Central memory CD8-positive, alpha-beta T cell (primary cell): ENCODE measurements at places on chromosomes 3 and 15.

DNA sequence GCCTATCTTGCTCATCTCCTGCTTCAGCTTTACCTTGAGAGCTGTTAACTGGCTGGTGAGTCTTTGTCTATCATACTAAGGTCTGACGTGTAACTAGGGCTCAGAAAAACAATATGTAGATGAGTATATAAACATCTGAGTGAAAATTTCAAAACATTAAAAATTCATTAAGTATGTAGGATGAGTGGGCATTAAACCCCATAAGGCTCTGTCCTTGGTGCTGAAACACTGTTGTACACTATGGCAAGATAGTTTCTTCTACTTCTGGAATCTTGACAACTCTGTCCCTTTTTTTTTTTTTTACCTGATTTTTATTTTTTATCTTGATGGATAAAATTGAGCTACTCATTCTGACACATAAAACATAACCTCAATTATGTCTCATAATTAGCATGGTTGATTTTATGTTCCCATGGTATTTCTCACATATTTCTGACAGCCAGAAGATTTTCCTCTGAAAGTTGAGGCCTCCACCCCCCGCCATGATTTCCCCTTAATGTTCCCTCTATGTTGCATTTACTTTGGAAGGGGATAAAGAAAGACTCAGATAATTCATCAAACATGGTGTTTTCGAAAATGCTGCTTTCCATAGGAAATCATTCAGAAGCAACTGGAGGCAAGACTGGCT lies 54.3 kb downstream of the DGKG start:
- no peak for DNase-seq

- DNase-seq, result no peak
Measured at GRCh38 chr3:39651993-39652739, 157.2 kb upstream of the MYRIP start.

DNA sequence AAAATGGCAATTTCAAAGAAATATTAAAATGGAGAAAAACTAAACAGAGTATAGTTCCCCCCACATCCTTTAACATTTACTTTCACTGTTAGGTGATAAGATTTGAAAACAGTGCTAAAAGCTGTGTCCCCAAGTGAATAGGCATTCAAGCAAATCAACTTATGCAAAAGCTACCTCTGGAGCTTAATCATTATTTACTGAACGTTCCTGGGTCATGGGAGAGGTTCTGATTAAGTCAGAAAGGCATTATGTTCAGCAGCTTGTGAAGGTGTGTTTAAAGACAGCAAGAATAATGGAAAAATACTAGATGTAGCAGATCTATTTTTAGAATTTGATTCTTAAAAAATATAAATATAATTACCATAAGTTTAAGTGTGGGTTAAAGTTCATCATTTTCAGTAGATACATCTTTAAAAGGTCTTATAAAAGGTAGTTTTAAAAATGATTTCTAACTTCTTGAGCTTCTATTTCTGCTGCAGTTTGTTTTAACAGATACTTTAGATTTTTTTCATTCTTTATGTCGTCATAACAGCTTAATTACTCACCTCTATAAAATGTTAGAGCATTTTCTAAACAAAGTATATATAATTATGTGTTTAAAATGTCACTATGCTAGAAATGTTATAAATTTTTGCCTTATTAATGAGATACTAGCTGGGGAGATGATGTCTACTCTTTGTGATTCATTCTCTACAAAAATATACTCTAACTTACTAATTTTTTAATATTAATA lies 127.9 kb downstream of the MITF start:
- no peak for DNase-seq

GRCh38 chr3:138457863-138458735 lies 23.7 kb downstream of the ESYT3 start:
- no peak for DNase-seq

DNA sequence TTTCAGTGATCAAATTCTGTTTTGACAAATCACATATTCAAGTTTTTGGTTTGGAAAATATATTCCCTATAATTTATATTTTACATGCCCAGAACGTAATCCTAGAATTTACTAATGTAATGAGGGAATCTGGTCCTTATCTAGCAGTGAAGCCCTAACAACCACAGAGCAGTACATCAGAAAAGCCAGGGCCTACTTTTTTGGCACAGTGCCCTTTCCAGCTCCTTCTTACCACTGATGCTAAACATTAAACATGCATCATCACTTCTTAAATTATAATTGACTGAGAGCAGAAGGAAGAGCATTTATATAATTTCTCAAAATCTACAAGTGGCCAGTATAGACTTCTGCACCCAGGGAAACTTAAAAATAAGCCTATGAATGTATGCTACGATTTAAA lies 66.7 kb downstream of the FBXL22 start:
- no peak for DNase-seq

GRCh38 chr3:124206225-124207055 lies 214.5 kb upstream of the ROPN1 start:
- DNase-seq, result no peak

- no peak for DNase-seq
Measured at GRCh38 chr15:78937132-78937739, 7.6 kb downstream of the CTSH start.

GRCh38 chr3:168914662-168915061 lies 748.9 kb downstream of the MECOM start:
- no peak for DNase-seq

DNA sequence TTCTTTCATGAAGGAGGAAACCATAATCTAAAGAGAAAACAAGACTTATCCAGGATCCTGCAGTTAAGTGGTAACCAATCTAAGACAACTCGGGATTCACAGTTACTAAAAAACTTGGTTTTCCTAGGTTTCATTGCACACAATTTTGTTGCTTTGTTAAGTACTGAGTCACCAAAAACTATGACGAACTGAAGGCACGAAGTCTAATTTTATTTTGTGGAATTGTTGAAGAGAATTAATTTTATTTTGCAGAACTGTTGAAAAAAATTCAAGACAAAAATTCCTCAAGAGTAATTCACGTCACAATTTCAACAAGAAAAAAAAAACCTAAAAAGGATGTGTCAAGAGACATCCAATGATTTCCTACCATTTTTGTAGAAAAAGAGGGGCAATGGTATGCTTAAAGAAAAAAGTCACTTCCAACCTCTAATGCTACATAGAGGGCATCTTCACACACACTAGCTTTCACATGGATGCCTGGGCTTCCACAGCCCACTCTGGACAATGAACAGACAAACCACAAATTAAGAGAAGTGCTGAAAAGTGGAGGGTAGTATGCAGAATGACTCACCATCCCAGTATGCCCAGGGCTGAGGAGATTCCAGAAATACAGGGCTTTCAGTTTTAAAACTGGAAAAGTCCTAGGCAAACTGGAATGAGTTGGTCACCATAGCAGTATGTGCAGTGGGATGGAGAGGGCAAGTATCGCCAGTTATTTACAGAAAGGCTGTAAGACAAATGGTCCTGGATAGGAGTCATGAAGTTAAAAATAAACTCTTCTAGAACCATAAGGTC lies 29.2 kb downstream of the PLOD2 start:
- DNase-seq, result no peak

- no peak for DNase-seq
Measured at GRCh38 chr3:98563661-98564281, 29.6 kb downstream of the CPOX start.

GRCh38 chr3:78281381-78281780 lies 1241.5 kb downstream of the ROBO2 start:
- no peak for DNase-seq

DNA sequence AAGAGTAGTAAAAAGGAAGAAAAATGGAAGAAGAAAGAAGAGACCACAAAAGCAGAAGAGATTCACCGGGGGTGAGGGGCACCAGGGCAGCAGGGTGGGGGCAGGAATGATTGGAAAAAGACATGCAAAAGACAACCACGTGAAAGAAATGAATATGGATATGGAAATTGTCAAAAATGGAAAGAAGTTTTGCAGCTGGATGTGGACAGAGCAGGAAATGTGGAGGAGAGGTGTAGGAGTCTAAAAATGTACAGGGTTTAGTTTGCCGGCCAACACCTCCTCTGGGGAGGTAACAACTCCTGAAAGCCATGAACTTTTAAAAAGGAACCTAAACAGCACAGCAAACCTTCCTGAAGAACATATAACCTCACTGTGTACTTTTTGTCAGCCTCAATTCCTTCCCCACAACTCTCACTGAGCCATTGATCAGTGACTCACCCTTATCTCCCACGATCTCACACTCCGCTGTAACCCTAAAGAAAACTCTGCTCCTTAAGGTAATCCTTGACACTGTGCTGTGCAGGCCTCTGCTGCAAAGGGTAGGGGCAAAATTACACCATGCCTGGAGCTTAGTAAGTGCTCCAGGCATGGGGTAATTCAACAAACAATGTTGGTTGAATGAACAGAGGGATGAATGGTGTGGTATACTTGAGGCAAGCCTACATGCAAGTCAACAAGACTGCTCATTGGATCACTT lies 100.2 kb upstream of the BOC start:
- DNase-seq, result no peak
